Activated T-cell treated with anti-CD3 and anti-CD28 coated beads for 24 hours (primary cell): ENCODE measurements at places on chromosomes 11 and 22.

- no peak for DNase-seq
These were observed 77.2 kb upstream of the CD44 start for GRCh38 chr11:35061516-35062440.

DNA sequence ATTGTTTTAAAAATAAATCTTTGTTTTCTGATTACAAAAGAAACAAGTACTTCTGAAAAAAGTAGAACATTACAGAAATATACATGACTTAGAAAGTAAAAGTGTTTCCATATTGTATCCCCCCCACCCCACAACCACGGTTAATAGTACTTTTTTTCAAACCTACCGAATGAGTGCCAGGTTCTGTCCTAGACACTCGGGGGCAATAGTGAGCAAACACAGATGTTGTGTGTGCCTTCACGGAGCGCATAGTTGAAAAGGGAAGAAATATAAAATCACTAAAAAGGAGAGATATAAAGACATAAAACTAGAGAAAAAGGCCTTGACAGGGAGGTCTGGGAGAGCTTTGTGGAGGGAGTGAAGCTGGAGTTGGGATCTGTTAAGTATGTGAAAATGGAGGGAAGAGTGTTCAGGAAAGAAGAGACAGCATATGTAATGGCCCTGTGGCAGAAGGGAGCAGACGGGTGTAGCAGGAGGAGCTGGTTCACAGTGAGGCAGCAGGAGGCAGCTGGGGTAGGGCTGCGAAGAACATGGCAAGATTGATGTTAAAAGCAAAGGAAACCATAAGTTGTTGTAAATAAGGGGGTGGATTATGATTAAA lies 42.1 kb upstream of the ALX4 start:
- DNase-seq = no peak

GRCh38 chr11:32099516-32099915 lies 8.6 kb downstream of the RCN1 start:
- DNase-seq = no peak

GRCh38 chr11:20161923-20162744 lies 1.9 kb upstream of the DBX1 start:
- no peak for DNase-seq

DNA sequence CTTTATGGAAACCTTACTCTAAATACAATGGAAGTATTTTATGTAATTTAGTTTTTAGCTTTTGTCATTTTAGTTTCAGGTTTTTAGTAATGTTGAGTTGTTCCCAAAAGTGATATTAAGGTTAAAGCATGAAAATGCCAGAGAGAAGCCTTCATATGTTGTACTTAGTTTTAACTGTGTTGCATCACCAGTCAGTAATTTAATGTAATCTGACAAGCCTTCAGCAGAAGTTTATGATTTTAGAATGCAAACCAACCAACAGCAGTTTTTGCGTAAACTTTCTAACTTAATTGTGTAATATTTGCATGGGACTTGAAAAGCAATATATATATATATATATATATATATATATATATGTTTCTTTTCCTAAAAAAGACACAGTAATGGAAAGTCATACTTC lies 110.6 kb downstream of the MSANTD4 start:
- no peak for DNase-seq

DNA sequence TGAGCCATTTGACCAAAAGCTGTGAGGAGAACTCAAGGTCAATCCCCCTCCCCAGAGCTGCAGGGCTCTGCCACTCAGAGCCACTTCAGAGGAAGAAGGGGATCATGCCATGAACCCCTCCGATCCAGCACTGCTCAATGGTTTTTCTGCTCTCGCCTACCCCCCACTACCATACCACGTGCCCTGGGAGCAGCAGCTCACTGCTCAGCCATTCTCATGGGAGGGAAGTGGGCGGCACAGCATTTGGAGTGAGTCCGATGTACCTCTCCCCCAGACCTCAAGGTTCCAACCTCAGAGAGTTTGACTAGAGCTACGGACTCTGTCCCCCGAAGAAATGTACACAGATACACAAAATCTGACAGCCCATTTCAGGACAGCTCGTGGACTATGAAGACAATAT lies 34.5 kb downstream of the AP1B1 start:
- DNase-seq = no peak

GRCh38 chr22:20183823-20184222 lies 33.0 kb upstream of the CCDC188 start:
- no peak for DNase-seq

DNA sequence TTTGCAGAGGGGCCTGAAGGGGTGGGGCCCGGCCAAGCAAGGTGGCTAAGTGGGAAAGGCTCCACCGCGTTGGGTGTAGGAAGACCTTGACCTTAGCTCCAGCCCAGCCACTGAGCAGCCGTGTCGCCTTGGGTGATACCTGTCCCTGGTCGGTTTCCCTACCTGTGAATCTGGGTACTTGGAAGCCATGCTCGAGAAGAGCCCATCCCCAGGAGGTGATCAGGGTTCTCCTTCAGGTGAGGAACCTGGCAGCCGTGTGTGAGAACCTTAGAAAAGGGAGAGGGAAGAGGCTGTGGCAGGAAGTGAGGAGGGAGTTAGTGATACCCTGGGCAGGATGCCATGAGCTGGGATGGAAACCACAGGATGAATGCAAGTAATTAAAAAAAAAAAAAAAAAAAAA lies 21.6 kb downstream of the PPARA start:
- DNase-seq = no peak

- DNase-seq = no peak
These were observed 10.9 kb downstream of the SMC1B start for GRCh38 chr22:45402466-45402985.

GRCh38 chr11:82724026-82724425 lies 9.6 kb downstream of the FAM181B start:
- no peak for DNase-seq

- DNase-seq = no peak
These were observed 95.7 kb upstream of the NNMT start for GRCh38 chr11:114200351-114201133.

GRCh38 chr22:48718818-48719500 lies 1108.7 kb downstream of the BRD1 start:
- no peak for DNase-seq

- no peak for DNase-seq
These were observed 8.6 kb downstream of the TBCEL start for GRCh38 chr11:121032546-121032945.

GRCh38 chr11:70666311-70666710 lies 268.0 kb downstream of the CTTN start:
- no peak for DNase-seq

DNA sequence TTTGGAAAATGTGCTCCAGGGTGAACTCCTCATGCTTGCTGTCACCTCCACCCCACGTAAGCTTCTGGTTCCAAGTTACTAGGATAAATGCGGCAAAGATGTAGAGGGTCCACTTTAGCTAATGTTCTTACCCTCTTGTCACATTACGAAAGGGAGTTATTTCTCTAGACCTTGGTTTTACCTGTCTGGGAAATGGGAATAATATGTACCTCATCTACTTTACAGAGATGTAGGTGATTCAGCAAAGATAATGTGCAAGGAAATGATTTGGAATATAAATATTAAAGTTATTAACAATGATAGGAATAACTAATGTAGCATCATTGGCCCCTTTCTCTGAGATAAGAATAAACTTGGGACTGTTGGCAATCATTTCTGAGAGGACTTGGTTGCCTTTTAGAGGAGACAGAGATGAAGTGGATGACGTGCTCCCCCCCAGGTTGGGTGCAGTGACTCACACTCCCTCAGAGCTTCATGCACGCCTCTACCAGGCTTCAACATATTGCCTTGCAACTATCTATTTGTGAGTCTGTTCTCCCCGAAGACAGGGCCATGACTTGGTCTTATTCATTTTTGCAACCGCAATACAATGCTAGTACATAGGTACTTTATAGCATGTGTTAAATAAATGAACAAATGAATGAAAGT lies 97.1 kb downstream of the ME3 start:
- DNase-seq = no peak

DNA sequence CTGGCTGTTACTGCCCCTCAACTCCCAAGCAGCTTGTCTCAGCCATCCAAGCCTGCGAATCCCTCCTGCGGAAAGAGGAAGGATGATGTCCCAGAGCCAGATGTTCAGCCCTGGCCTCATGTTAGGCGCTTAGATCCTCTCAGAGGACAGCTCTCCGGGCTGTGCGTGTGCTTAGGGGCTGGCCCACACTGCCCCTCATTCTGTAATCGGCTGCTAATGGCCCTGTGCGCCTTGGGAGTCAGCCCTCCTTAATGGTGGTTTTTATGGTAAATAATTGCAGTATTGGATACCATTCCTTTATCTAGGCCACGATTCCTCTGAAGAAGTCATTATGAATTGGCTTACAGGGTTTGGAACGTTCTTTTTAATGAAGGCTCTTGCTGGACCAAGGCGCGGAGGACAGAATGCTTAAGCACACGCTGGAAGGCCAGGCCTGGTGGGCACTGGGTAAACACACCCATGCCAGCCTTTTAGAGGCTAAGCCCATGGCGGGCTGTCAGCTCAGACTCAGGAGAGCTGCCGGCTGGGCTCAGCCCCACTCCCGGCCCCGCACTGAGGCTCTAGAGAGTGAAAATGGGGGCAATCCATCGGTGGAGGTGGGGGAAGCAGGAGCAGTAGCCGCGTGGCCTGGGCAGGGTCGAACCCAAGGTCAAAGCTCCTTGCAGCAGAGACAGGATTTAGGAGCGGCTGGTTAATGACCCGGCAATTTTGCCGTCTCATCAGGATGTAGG lies 1157.5 kb downstream of the BRD1 start:
- no peak for DNase-seq

DNA sequence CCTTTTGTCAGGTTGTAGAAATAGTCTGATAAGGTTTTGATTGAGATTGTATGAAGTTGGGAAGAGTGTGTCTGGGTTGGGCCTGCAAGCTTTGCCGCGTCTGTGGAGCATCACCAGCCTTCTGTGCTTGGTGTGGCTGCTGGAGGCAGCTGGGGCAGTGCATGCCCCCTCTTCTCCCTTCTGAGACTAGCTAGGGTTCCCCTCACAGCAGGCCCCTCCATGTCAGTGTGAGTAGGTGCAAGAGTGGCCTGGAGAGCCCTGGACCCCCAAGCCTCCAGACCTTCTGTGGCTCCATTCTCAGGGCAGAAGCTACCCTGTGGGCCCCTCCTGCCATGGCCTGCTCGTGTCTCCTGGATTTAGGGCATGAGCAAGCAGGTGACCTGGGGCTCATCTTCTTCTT lies 914.2 kb downstream of the TBC1D22A start:
- DNase-seq = no peak

- DNase-seq = no peak
These were observed 107.5 kb upstream of the SESN3 start for GRCh38 chr11:95338430-95338991.

GRCh38 chr11:35262735-35263134 lies 123.8 kb downstream of the CD44 start:
- no peak for DNase-seq

DNA sequence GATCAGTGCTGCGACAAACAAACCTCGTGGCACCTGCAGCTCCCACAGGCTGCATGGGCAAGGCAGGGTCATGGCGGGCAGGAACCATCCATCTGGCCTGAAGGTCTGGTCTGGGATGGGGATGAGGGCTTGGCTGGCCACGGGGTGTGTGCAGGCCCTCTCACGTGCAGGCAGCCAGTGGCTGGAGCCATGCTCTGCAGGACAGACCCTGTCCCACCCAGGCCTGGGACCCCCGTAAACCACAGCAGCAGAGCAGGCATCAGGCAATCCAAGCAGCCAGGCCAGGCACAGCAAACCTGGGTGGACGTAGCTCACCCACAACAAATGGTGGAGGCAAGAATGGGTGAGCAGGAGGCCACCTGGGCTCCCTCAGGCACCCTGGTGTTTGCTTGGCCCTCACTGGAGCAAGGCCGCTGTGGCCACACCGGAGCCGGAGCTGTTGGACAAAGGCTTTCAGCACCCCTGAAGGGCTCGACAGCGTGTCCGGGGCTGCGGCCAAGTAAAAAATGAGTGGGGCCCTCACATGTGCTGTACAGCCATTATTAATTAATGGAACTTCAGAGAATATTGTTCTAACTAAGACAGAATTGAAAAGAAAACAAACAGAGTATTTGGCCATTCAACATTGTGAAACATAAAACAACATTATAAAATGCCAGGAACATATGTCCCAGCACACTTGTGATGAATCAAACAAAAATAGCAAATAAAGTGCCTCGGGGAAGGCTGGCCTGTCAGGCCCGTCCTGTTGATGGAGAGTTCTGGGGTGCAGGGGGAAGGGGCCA lies 24.0 kb upstream of the GNB1L start:
- no peak for DNase-seq

DNA sequence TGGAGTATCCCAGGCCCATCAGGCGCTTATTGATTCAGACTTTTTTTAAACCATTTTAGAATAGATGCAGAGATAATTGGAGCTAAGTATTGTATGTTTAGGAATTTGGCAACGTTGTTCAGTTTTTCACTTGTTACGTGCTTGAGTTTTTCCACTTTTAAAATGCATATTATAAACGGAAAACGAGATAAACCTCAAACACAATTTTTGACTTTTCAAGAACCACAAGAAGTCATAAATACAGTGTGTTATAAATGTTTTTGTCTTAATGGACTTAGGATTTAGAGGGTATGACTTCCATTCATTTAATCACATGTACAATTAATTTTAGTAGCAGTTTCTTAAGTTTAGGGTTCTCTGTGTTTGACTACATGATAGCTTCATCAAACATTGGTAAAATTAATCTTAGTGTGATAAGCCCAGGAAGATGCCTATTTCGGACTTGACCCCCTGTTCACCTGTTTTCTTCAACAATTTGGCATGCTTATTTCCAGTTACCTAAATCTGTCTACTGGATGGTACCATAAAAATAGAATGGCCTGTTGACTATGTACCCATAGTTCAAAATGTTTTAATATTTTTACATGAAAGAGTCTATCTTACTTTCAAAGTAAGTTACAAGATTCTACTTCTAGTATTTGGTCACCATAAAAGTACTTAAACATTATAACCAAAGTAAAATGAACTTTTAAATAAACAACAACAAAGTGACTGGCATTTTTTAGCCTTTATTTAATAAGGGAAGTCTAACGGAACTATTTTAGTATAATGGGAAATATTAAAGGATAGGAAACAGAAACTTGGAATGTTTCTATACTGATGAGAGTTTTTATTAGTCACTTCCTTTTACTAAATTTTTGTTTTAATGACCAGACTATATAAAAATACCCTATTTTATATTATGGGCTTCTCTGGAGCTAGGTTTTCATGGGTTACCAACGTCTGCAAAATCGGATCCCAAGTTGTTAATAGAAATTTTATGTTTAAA lies 1.4 kb downstream of the ZC3H12C start:
- no peak for DNase-seq

- no peak for DNase-seq
These were observed 130.4 kb upstream of the TEAD1 start for GRCh38 chr11:12543596-12544415.

- no peak for DNase-seq
These were observed 45.2 kb downstream of the CLPB start for GRCh38 chr11:72389116-72389515.

- DNase-seq = no peak
These were observed 5.8 kb downstream of the SSH3 start for GRCh38 chr11:67309166-67309565.

- DNase-seq = no peak
These were observed 142.1 kb upstream of the B3GAT1 start for GRCh38 chr11:134554106-134554505.
